ENCODE measurements at places on chromosomes 12 and 14.

- DNase-seq: no peak
Observed at GRCh38 chr14:77865455-77865854, 65.5 kb downstream of the ADCK1 start.

- no peak for DNase-seq
Observed at GRCh38 chr12:70443062-70443673, 77.1 kb downstream of the KCNMB4 start.

- DNase-seq: no peak
Observed at GRCh38 chr12:131129839-131130238, 176.1 kb downstream of the ADGRD1 start.

DNA sequence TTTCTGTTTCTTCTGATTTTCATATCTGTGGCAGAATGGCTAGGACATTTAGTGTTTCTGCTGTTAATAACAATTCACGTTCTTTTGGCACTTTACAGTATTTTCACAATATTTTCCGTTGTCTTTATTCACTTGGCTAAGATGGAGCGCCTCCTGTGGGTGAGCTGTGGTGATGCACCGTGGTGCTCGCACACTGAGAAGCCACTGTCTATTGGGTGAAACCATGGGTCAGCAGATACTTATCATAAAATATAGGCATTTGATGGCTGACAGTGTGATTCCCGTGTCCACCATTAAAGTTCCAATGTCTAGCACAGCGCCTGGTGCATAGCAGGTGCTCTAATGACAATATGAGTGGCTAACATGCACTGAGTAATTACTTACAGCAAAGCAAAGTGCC is 141.8 kb downstream of the VRK1 start:
- DNase-seq: no peak

GRCh38 chr12:42807766-42808165 is 218.2 kb upstream of the PRICKLE1 start:
- no peak for DNase-seq

- DNase-seq: no peak
Observed at GRCh38 chr12:127277882-127278281, 989.1 kb upstream of the TMEM132C start.

GRCh38 chr12:78916845-78917480 is 52.4 kb downstream of the SYT1 start:
- no peak for DNase-seq

DNA sequence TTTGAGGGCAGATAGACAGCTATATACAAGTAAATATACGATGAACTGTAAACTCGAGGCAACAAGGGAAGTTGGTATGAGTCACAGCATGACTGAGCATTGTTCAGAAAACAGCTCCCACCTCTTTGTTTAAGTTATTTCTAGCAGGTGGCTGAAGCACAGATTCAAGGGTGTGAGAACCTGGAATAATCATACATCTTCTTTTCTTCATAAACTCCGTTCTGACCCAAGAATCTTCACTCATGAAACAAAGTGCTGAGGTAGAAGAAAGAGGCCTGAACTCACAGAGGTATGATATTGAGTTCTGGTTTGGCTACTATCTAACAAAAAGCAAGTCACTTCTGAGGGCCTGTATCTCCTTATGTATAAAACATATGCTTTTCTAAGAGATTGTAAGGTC is 364.1 kb upstream of the KITLG start:
- DNase-seq: no peak

DNA sequence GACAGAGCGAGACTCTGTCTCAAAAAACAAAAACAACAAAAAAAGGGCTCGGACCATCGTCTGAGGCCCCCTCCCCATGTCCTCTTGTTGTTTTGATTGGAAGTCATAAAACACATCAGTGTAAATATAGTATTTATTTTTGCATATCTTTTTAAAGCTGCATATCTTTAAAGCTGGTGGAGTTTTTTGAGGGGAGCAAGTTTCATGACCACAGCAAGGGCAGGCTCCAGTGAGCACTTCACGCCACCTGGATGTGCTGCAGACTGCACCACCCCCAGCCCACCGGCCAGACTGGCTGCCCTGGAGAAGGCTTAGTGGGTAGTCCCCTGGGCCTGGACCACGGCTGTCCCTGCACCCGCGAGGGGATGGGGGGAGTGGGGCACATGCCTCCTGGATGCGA is 11.9 kb upstream of the BCL7A start:
- DNase-seq: no peak

- no peak for DNase-seq
Observed at GRCh38 chr12:58263816-58264215, 322.4 kb downstream of the ATP23 start.

GRCh38 chr12:6285063-6285477 is 25.4 kb upstream of the PLEKHG6 start:
- DNase-seq: peak; percentile 74

DNA sequence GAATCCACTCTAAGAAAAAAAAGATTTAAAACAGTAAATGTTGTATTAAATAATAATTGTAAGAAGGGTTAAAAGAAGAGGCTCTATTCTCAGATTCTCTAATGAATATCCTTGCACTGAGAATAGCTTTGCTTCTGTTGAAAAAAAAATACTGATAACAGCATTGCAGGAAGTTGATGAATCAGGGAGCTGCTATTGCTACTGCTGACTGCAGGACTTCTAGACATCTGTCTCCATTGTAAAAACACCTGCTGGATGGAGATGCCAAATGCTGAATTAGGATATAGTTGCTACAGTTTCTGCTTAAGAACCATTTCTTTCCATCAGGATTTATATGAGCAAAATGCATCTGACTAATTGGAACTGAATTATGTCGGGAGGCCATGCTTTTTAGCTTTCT is 50.3 kb upstream of the ANP32D start:
- DNase-seq: no peak

DNA sequence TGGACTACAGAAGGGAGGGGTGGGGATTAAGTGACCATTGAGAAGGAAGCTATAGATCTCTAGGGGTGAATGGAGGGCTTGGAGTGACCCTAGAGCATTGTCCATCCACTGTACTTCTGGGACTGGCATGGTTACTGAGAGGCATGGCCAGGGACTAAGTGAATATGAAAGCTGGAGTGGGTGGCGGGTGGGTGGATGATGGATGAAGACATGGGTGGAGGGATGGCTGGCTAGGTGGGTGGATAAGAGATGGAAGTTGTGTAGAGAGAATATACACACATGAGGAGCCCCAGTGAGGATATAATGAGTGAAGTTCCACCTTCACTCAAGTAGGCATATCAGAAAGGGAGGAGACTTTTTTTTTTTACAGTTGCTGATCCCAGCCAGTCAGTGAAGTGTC is 65.5 kb upstream of the NRXN3 start:
- DNase-seq: no peak

DNA sequence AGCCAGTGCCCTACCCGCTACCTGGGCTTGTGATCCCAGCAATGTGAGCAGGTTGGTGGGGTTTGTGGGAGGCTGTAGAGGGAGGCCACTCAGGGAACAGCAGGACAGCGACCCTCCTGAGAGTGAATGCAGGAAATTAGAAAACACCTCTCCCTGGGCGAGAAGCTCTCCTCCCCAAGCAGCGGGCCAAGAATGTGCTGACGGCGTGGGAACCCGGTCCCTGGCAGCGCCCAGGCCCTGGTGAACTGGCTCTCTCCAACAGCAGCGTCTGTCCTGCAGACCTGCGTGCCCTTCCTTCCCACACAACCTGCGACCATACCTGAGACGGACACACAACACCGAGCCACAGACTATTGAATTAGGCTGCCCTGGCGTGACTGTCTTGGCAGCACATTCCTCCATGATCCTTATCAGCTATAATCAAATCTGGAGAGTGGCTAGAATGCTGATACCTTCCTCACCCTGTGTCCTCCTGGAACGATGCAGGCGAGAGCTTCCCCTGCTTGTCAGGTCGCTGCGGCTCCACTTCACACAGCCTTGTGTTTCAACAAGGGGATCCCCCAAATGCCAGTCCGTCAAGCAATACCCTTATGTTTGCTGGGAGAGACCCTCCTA is 114.8 kb upstream of the GSC start:
- no peak for DNase-seq

GRCh38 chr14:36021030-36021422 is 155.5 kb downstream of the PTCSC3 start:
- no peak for DNase-seq

- DNase-seq: no peak
Observed at GRCh38 chr12:44307506-44308168, 471.8 kb downstream of the TMEM117 start.

- DNase-seq: no peak
Observed at GRCh38 chr12:65648461-65648860, 175.8 kb upstream of the HMGA2 start.

DNA sequence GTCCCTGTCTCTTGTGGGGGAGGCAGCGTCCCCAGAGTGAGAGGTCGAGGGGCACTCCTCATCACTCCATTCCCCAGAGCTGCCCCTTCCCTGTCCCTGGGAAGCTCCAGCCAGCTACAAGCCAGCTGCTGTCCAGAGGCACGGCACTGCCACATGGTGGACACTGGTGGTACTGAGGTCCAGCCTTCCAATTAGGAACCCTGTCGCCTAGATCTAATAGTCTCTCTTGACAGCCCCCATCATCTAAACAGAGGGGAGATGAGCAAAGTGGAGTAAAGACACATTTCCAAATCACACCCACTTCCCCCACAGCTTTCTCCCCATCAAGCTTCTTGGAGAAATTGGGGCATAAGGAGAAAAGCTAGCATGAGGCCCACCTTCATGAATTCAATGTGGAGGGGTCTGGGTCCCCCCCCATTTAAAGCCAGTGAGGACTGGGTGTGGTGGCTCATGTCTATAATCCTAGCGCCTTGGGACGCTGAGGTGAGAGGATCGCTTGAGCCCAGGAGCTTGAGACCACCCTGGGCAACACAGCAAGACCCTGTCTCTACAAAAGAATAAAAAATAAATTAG is 2.1 kb upstream of the INHBE start:
- DNase-seq: peak; percentile 69

- DNase-seq: no peak
Observed at GRCh38 chr12:100345020-100345767, 11.7 kb upstream of the SLC17A8 start.

DNA sequence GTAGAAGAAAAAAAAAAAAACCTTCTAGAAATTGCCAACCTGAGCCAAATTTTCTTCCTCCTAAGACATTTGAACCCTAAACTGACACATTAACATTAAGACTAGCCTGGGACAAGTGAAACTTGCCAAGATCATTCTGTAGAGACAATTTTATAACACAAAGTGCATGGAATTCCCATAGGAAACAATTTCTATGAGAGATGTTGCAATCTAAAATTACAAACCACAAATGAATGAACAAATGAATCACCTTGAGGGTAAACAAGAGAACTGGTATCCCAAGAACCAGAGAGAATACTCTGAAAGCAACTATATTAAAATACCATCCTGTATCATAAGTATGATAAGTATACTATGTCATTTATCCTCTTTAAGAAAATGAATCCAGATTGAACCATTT is 165.3 kb downstream of the DICER1 start:
- no peak for DNase-seq

DNA sequence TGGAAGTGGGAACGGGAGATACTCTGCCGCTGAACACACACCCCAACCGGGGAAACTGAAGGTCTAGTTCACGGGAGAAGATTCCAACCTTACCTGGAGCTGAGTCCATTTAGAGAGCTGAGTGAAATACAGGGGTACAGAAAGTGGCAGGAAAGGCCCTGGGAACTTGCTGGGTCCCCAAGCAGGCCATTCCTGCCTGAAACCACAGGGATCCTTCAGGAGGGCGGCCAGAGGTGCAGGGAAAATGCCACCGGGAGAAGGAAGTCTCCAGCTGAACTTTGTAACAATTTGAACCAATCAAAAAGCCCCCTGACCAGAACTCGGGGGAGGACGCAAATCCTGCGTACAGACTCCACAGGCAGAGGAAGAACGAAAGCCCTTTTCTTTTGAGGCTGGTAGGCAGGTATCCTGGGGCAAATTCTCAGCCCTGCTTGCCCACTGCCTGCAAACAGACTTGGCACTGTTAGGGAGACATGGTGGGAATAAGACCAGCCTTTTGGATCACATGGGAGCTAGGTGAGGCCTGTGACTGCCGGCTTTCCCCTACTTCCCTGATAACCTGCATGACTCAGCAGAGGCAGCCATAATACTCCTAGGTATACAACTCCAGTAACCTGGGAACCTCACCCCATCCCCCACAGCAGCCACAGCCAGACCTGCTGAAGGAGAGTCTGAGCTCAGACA is 170.9 kb downstream of the SEC23A start:
- DNase-seq: no peak

DNA sequence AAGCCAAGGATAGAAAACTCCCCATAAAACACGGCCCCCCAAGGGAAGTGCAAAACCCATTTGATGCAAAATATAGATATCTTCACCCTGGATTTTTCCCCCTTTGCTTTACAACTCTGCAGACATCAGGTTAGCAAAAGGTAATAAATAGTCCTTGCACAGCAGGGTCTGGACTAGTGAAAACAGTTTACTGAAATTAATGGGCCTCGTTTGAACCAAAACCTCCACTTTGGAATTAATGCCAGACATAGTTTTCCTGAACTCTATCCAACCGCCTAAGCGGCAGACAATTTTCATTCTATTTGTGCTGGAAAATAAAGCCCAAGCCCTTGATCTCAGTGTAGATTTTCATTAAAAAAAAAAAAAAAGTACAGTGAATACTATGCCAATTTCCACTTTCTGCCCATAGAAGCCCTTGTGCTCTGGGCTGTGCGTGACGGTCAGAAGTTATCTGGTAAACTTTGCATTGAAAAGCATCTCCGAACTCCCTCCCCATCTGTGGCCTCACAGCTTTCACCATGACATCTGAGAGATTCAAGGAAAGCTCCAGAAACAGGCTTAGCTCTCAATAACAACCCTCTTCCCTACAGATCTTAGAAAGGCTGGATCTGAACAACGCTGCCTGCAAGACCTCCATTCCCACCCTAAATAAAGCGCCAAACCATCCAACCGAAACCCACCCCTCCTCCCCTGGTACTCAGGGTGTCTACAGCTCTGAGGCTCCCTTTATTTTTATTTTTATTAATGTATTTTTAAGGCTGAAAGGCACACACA is 11.0 kb upstream of the IRF2BPL start:
- no peak for DNase-seq

DNA sequence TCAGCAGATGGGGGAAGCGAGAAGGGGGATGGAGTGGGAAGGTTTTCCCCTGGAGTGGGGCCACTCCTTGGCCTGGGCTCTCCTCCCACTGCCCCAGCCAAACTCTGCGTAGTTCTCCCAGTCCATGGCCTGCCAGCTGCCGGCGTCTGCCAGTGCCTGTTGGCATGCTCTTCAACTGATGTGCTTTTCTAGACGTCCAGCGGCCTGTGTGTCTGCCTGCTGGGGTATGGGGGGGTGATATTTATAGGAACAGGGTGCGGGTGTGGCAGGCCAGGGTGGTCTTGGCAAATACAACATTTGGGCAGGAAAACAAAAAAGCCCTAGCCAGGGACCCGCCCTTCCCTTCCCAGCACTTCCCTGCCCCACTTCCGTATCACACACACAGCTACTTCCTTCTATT is 786.3 kb upstream of the NOVA1 start:
- no peak for DNase-seq

- DNase-seq: no peak
Observed at GRCh38 chr12:100359822-100360221, 2.9 kb downstream of the SLC17A8 start.

GRCh38 chr14:50022661-50023060 is 93.7 kb downstream of the VCPKMT start:
- no peak for DNase-seq

- DNase-seq: no peak
Observed at GRCh38 chr14:36916668-36917067, 255.0 kb downstream of the PAX9 start.

Measured in activated T-cell treated with anti-CD3 and anti-CD28 coated beads, Interleukin-2, amount 50 U/mL, for 72 hours (primary cell).